ENCODE measurements at places on chromosomes 16 and 17. TPM values are rescaled to one million over a fixed set of nuclear protein-coding genes. Genes with fewer than 3 reads are reported as not detected.
A peak's percentile ranks its signal among the peaks of the same experiment; 100 is the strongest.

The RNF157 gene
- polyA plus RNA-seq: 8.0 TPM

The ABCA9 gene
- polyA plus RNA-seq: 4.4 TPM

The SKAP1 gene
- polyA plus RNA-seq: 1.7 TPM

The KCNJ16 gene
- polyA plus RNA-seq: 0.23 TPM

The WNT3 gene
- 2.4 TPM for polyA plus RNA-seq

The AHSP gene
- 6.4 TPM for polyA plus RNA-seq

The KRTAP3-1 gene
- polyA plus RNA-seq: not detected

DNA sequence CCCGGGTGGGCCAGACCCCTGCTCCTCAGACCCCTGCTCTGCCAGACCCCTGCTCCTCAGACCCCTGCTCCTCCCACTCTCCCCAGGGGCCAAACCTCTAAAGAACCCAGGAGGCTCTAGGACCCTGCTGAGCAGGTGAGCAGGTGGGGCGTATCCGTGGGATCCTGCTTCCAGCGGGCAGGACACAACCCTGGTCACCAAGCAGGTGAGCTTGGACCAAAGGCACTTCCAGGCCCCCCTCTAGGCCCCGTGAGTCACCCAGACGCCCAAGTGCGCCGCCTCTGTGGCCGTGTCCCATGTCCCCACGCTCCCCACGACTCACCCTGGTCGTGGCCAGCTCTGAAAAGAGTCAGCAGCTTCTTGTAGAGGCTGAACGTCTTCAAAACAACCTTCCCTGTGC, 5.0 kb downstream of the CYBC1 start:
- no peak for DNase-seq
- no peaks in the 10 kb centered on the region for H3K27me3 ChIP-seq
- H3K4me1 ChIP-seq: peaks cover 9% of the 10 kb centered on the region
- no peak overlapping the region for H3K4me3 ChIP-seq
- H3K36me3 ChIP-seq: peaks cover 61% of the 10 kb centered on the region

DNA sequence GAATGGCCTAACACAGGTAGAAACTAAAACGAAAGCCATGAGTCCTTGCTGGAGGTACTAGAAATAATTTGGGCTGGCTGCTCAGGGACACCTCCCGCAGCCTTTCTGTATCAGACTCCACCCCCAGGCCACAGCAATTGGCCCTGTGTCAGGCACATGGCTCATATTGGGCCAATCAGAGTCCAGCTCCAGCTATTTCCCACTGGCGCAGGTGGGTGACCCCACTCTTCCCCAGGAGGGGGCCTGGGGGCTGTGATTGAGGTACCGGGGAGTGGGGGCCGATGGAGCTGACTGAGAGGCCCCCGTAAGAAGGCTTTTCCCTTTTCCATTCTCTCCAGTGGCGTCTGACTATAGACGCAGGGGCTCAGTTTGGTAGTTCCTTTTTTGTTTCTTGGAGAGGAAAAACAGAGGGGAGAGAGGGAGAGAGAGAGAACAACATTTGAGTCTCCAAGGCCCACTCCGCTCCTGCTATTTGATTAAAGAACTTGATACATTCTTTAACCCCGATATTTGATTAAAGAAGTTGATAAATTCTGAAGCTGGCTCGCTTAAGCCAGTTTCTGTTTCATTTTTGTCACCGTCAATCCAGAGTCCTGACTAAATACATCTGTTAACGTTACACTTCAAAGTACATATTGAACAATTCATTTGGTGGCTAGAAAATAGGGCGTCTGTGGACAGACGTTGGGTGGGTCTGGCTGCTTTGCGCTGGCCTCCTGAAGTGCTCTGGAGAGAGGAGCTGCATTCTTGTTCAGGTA, 26.3 kb downstream of the FOXL1 start:
- no peak overlapping the region for H3K27ac ChIP-seq
- DNase-seq: no peak
- no peaks in the 10 kb centered on the region for H3K4me1 ChIP-seq
- no peaks in the 10 kb centered on the region for H3K27me3 ChIP-seq

GRCh38 chr17:4533523-4534504, 21.4 kb downstream of the MYBBP1A start:
- peak overlapping the region; percentile 61 for H3K27ac ChIP-seq
- DNase-seq: no peak
- peaks cover 25% of the 10 kb centered on the region for H3K36me3 ChIP-seq
- H3K4me3 ChIP-seq: no peak overlapping the region
- H3K4me1 ChIP-seq: peaks cover 10% of the 10 kb centered on the region
- H3K27me3 ChIP-seq: no peaks in the 10 kb centered on the region

DNA sequence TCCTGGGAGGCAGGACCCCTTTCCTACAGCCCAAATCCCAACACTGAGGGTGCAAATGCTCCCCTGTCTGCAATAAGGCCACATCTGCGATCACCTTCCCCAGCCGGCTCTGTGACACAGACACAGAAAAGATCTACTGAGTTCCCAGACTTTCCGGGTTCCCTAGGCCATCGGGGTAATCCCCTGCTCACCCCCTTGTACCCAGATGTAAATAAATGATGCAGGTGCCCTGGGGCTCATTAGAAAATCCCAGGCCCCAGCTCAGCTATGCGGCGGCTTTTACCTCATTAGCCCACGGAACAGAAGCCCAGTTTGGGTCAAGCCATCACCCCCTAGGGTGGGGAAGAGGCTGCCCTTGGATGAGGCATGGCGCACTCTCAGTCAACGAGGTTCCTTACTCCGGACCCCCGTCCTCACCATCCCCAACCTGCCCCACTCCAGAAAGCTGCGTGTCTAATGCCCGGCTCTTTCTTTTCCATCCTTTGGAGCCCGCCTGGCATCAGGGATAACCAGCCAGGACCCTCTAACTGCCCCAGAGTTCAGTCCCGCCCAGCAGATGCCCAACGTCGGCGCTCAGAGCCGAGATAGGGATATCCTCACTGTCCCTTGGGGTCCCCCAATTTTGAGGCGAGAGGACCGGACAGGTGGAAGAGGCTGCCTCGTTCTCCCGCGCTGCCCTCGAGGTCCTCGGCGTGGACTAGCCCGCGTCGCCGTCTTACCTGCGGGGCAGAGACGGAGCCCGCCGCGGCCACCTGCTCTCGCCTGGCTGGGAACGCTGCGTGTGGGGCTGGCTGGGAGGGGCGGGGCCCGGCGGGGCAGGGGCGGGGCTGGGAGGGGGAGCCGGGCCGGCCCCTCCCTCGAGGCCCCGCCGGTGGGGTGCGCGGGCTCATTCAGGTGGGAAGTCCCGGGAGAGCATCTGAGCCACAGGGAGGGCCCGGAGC, at the start of gene ZNF385C:
ZNF385C (minus strand) TSS at position 783 of the 941 bp plus-strand sequence. CDS start 35,417 bp downstream, outside the sequence.
- H3K27ac ChIP-seq: no peak within 1 kb of the TSS
- no peaks in the 10 kb centered on the region for H3K4me1 ChIP-seq
- peaks cover 14% of the 10 kb centered on the region for H3K27me3 ChIP-seq
- no peaks in the 10 kb centered on the region for H3K36me3 ChIP-seq
- no peak for DNase-seq
- no peak within 1 kb of the TSS for H3K4me3 ChIP-seq

DNA sequence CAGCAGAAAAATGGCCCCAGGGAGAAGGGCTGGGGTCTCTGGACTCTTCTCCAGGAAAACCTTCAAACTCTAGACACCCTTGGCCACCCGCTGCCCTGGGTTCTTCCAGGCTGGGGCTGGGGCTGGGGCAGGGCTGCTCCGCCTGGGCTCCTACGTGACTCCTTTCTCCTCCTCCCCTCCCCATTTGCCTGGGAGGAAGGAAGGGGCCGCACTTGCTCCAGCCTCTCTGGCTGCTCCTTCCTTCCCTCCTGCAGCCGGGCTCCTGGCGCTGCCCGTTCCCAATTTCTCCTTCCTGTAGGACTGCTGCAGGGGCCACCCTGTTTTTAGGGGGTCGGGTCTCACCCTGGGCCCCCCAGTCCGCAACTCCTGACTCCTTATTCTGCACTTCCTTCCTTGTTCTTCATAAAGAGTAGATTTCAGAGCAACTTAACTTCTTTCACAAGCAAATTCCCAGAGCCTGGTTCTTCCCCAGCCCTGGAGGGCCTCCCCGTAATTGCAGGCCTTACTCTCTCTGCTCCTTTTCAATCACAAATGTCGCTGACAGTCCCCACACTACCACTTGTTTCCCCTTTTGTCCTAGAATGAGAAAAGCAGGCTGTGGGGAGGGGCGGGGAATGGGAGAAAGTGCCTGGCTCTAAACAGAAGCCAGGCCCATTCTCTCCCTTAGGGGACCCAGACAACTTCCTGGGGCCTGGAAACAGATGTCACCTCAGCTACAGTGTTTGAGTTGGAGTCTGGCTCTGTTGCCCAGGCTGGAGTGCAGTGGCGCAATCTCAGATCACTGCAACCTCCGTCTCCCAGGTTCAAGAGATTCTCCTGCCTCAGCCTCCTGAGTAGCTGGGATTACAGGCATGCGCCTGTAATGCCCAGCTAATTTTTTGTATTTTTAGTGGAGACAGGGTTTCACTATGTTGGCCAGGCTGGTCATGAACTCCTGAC, 137.8 kb downstream of the ENGASE start:
- DNase-seq: peak; percentile 66
- no peaks in the 10 kb centered on the region for H3K4me1 ChIP-seq
- no peak overlapping the region for H3K27ac ChIP-seq

DNA sequence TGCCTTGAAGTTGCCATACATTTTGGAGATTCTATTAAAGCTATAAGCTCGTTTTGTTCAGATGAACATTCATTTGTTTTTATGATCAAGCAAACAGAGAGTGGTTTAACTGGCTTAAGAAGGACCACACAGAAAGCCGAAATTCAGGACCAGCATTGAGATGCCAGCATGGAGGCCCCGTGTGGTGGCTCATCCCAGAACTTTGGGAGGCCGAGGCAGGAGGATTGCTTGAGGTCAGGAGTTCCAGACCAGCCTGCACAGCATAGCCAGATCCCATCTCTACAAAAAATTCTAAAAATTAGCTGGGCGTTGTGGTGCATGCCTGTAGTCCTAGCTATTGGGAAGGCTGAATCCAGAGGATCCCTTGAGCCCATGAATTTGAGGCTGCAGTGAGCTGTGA, 45.9 kb upstream of the KIFC3 start:
- DNase-seq: no peak
- H3K4me3 ChIP-seq: no peak overlapping the region
- no peaks in the 10 kb centered on the region for H3K27me3 ChIP-seq
- H3K36me3 ChIP-seq: no peaks in the 10 kb centered on the region
- no peaks in the 10 kb centered on the region for H3K4me1 ChIP-seq

DNA sequence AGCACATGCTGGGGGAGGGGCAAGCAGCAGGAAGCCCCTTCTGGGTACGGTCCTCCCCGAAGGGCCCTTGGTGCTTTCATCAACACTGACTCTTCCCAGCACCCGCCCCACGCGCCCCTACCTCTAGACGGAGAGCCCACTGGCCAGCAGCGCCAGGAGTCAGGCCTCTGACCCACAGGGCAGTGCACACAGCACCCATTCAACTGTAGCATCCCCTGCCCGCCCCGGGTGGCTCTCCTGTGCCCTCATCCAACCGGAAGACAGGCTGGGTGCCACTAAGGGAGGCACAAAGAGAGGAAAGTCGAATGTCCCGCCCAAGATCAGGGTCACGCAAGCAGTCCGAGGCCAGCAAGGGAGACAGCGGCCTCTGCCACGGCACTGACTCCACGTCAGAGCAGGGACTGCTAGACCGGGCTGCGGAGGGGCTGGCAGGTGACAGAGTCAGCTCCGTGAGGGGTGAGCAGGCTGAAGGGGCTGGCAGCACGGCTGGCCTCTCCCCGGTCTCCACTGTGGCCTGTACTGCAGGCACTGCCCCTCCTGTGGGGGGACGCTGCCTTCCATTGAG, 9.8 kb downstream of the MSRB1 start:
- H3K27ac ChIP-seq: no peak overlapping the region
- no peak overlapping the region for H3K4me3 ChIP-seq
- DNase-seq: no peak

- H3K27ac ChIP-seq: no peak overlapping the region
- no peaks in the 10 kb centered on the region for H3K27me3 ChIP-seq
- H3K36me3 ChIP-seq: no peaks in the 10 kb centered on the region
- DNase-seq: no peak
- H3K4me1 ChIP-seq: peaks cover 48% of the 10 kb centered on the region
- H3K4me3 ChIP-seq: no peak overlapping the region
These were observed 2.9 kb upstream of the WIPI1 start for GRCh38 chr17:68460146-68460545.

GRCh38 chr16:19698480-19699465, 19.3 kb downstream of the KNOP1 start:
- peaks cover 60% of the 10 kb centered on the region for H3K36me3 ChIP-seq
- no peaks in the 10 kb centered on the region for H3K27me3 ChIP-seq
- H3K27ac ChIP-seq: peak overlapping the region; percentile 28

GRCh38 chr17:82900741-82901140, 60.9 kb upstream of the ZNF750 start:
- H3K36me3 ChIP-seq: peaks cover 59% of the 10 kb centered on the region
- H3K27ac ChIP-seq: no peak overlapping the region
- no peaks in the 10 kb centered on the region for H3K27me3 ChIP-seq
- no peaks in the 10 kb centered on the region for H3K4me1 ChIP-seq
- peak; percentile 60 for DNase-seq

GRCh38 chr17:63039899-63040602, 74.0 kb downstream of the TANC2 start:
- H3K4me3 ChIP-seq: no peak overlapping the region
- no peak for DNase-seq
- no peaks in the 10 kb centered on the region for H3K27me3 ChIP-seq
- no peak overlapping the region for H3K27ac ChIP-seq
- H3K4me1 ChIP-seq: no peaks in the 10 kb centered on the region

GRCh38 chr17:43901861-43902589, 5.3 kb downstream of the MPP2 start:
- no peak overlapping the region for H3K27ac ChIP-seq
- H3K4me3 ChIP-seq: no peak overlapping the region
- H3K4me1 ChIP-seq: peaks cover 24% of the 10 kb centered on the region
- no peak for DNase-seq

DNA sequence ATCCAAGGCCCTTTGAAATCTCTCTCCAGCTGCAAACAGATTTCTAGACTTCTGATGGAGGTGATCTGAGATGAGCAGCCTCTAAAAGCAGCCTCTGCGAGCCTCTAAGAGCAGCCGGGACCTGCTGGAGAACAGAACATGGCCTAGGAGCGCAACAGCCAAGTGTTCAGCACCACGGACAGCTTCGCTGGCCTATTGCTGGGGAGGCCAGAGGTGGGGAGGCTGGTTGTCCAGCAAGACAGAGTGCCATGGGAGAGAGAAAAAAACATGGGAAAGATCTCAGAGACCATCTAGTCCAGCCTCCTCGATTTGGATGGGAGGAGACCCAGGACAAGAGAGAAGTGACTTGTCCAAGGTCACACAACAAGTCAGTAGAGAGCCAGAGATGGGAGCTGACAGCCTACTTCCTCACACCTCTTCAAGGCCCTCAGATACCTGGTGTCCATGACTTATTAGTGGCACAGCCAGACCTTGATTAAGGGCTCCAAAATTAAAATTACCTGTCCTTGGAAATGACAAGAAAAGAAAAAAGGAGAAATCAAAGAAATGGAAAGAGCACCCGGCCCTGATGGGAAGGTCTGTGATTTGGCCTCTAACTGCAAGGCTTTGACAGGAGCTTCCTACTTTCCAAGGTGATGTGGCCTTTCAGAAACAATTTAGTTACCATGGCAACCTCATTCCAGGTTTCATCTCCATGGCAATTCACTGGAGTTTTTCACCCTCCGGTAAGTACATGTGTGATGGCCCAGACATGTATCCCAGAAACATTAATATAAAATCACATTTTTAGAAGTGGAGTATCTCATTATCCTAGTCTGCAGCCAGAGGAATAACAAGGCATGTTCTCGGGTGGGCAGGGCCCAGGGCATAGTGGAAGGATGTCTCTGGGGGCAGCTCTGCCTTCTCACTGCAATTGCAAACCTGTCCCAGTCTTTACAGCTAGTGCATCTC, 14.5 kb downstream of the RPRML start:
- no peak for DNase-seq
- no peaks in the 10 kb centered on the region for H3K4me1 ChIP-seq
- H3K27me3 ChIP-seq: no peaks in the 10 kb centered on the region
- no peak overlapping the region for H3K4me3 ChIP-seq

Data from left lung (tissue), 14 donors.